ENCODE measurements at places on chromosomes 4 and X.

DNA sequence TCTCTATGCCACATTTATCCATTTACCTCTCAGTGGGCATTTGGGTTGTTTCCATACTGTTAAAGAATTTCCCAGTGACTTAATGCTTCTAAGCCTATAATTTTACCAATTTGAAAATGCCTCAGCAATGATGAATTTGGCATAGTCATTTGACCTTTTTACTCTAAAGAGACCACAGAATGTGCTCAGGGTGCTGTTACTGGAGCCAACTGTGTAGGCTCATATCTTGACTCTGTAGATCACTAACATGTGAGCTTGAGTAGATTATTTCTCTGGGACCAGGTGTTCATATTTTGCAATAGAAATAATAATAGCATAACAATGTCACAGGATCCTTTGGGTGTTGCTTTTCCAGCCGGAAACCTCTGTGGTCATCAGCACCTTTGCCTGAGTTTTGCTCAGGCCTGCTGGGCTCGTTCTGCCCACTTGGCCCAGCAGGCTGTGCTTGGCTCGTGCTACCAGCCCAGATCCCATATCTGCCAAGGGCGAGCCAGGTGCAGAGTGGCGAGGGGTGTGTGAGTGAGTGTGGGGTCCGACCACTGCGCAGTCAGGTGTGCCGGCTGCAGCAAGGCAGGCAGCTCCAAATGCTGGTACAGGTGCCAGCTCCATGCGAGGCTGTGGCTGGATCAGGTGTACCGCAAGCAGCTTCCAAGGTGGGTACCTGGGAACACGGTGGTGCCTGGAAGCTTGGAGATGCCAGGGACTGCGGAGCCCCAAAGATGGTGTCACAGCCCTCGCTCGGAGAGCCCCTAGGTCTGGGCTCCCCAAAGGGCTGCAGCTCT is 70.6 kb upstream of the ANK2 start:
- no peak for DNase-seq

GRCh38 chr4:184288451-184289178 is 70.9 kb upstream of the ENPP6 start:
- DNase-seq, result no peak

- no peak for DNase-seq
Measured at GRCh38 chrX:29858714-29859113, 356.6 kb upstream of the MAGEB2 start.

GRCh38 chr4:70903291-70903603 is 1.1 kb downstream of the MOB1B start:
- DNase-seq, result no peak

DNA sequence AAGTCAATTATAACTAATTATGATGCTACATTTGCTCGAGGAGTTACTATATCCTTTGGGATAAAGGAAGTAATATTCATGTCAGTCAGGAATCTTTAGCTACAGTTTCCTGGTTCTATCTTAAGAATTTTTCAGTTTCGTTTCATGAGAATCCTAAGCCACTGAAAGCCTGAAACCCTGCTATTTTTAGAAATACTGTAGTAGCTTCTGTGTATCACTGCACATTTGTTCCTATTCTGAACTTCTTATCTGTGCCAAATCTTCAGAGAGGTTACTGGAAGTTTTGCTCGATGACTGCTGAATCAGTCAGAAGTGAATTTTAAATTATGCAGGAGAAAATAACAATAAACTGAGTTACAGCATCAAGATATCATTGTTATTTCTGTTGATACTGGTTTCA is 249.2 kb downstream of the TENM3 start:
- no peak for DNase-seq

GRCh38 chr4:40629401-40630334 is at the start of gene RBM47:
TSS of gene RBM47 (minus strand) at chr4:40629864. CDS start at chr4:40438893, 190,971 bp downstream.
- DNase-seq, result no peak

- DNase-seq, result no peak
Measured at GRCh38 chrX:49704691-49705404, 9.1 kb upstream of the PAGE1 start.

DNA sequence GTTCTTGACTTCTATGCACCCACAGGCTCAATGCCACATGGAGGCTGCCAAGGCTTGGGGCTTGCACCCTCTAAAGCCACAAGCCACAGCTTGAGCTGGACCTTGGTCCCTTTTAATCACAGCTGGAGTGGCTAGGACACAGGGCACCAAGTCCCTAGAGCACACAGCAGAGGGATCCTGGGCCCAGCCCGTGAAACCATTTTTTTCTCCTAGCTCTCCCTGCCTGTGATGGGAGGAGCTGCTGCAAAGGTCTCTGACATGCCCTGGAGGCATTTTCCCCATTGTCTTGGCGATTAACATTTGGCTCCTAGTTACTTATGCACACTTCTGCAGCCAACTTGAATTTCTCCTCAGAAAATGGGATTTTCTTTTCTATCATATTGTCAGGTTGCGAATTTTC is 410.9 kb downstream of the GRID2 start:
- no peak for DNase-seq

- no peak for DNase-seq
Measured at GRCh38 chr4:8039290-8039689, 99.6 kb upstream of the AFAP1 start.

DNA sequence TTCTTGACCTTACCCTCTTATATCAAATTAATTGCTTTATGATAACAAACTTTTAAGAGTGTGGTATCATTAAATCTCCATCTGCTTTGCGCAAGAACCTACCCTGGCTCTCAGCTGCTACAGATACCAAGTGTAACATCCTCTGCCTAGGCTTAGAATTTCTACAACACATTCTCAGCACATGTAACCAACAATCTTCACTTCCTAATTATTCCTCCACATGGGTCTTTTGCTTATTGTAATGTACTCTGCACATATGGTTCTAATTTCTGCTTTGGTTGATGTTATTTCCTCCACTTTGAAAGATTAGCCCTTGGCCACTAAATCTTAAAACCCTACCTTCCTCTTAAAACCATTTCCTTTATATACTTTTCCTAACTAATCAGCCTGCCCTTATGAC is 242.4 kb downstream of the ARHGAP24 start:
- DNase-seq, result no peak

DNA sequence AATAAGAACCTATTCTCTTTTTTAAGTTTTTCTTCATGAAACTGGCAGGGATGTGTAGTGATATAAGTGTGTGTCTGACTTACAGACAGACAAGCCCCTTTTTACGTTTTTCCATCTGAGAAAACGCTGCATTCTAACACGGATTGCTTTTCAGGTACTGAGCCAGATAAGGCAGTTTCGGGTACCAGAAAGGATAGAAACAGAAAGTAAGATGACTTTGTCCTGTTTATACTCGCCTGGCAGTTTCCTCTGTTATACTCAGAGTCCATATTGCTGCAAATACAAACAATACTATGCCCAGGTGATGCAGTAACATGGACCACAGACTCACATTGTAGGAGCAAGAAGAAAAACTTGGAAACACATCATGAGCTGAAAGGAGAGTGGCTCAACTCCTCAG is 2320.6 kb upstream of the AGA start:
- DNase-seq, result no peak

DNA sequence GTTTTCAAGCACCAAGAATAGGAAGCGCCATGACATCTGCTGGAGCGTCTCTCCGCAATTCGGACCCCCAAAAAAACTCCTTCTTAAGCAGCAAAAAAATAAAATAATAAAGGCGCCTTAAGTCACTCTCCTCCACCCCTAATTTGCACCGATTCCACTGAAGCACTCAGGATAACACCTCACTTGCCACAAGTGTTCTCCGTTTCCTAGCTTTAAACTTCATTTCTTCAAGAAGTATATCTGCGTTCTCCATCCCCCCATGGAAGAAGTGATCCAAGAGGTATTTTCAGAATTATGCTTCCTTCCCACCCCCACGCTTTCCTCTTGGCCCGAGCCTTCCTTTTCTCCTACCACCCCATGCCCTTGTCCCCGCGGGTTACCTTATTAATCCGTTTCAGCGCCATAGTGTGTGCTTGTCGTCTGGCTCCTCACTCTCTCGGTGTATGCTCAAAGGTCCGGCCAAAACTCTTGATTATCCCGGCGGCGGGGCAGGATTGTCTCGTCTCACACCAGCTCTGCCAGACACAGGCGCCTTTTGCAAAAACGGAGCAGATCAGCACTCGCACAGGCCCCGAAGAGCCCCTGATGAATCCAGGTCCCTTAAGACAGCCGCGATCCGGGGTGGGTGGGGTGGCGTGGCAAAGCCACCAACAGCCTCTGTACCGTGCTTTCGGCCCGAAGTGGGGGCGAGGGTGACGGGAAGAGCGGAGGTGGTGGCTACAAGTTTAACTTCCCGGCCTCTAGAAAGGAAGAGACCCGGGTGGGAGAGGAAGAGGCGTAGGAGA is 1.1 kb downstream of the UBE2D3 start:
- DNase-seq, result no peak

- DNase-seq, result no peak
Measured at GRCh38 chrX:152735860-152736511, 2.4 kb downstream of the MAGEA12 start.

GRCh38 chr4:174215057-174215456 is 68.4 kb downstream of the FBXO8 start:
- no peak for DNase-seq

DNA sequence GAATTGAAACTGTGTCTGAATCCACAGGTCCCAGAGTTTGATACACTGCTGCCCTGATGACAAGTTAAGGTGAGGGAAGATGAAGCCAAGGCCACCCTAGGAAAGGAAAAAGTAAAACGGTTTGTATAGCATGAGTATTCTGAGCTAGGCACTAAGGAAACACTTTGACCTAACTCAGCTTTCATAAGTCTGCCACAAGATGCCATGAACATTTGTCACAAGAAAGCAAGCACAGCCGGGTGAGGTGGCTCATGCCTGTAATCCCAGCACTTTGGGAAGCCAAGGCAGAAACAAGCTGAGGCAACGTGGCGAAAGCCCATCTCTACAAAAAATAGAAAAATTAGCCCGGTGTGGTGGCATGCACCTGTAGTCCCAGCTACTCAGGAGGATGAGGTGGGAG is 34.2 kb downstream of the ELOVL6 start:
- DNase-seq, result no peak

Measured in NCI-H1694 treated with DMSO at 0.1 percent for 48 hours (cell line).